ENCODE measurements at places on chromosomes 6 and 20.

- no peak for DNase-seq
Observed at GRCh38 chr6:155116571-155116910, 121.4 kb downstream of the TIAM2 start.

DNA sequence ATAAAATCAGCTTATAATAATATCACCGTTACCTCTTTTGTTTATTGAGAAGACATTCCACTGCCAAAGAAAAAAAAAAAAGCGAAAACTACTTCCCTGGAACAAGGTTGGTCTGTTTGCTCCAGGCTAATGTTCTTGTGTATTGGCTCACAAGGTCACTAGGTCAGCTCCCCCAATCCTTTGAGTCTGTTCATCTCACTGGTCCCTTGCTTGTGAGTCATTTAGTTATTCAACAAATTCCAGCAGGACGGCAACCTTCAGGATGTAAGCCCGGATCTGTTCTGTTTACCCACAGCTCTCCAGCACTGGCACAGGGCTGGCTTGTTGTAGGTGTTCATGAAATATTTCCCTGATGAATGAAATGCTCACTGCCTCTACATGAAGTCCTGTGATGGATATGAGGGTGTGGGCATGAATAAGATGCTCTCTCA lies 3.3 kb downstream of the ARHGAP40 start:
- DNase-seq: no peak

DNA sequence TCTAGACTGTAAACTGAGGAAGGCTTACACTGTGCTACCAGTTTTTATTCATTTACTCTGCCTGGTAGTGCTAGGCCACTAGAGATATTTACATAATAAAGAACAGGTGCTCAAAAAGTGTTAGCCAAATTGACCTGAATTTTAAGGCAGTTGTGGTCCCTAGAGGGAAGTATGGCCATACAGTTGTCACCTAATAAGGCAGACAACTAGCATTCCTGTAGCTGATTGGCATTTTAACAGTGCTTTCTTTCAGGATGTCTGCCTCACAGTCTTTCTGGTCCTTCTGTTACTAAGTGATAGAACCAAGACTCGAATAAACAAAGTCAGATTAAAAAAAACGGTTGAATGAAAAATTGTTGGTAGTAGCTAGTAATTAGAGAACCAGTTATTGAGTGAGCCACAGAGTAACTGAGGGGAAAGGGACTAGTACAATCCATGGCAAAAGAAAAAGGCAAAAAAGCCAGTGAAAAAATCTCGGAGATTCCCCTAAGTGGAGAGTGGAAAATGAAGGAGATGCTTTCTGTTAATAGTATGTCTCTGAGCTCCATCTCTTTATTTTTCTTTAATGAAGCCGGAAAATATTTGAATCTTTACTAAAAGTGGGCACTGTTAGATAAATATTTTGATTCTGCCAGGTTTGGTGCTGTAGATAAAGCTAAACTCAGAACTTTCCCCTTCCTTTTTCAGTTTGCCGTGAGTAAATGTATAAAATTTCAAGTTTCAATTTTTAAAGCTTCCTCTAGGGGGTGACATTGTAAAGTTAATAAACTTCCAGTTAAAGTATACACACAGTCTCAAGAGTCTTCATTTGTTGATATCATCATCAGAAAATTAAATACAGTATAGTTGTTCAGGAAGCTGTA lies 9.1 kb downstream of the VTA1 start:
- DNase-seq: no peak

DNA sequence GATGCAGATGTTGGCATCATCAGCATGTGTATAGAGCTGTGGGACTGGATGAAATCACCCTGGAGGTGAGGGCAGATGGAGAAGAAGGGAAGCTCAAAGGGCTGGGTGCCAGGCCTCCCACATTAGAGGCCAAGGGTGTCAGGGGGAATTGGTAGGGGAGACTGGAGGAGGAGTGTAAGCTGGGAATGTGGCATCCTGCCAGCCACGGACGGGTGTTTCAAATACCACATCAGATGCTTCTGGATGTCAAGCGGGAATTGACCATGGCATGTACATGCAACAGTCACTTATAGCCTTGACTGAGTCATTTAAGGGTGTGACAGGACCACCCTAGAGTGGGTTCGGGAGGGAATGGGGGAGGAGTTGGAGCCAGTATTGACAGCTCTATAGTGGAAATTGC lies 9.6 kb downstream of the ERGIC3 start:
- no peak for DNase-seq

- peak; percentile 25 for DNase-seq
Observed at GRCh38 chr6:21914121-21914973, 320.8 kb downstream of the SOX4 start.

DNA sequence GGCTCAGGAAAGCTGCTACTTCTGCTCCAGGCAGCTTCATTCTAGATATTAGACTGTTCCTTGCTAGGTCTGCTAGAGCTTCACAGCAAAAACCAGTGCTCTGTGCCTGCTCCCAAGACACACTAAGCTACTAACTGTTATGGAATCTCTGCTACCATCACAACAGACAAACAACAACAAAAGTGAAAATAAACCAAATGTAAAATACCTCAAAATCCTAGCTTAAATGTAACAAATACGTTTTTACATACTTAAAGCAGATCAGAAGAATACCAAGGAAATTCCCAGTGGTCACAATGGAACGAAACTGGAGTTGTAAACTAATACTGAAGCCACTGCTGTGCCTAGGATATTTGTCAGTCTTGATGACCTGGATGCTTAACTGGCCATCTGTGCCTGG lies 84.6 kb upstream of the EZR start:
- no peak for DNase-seq

DNA sequence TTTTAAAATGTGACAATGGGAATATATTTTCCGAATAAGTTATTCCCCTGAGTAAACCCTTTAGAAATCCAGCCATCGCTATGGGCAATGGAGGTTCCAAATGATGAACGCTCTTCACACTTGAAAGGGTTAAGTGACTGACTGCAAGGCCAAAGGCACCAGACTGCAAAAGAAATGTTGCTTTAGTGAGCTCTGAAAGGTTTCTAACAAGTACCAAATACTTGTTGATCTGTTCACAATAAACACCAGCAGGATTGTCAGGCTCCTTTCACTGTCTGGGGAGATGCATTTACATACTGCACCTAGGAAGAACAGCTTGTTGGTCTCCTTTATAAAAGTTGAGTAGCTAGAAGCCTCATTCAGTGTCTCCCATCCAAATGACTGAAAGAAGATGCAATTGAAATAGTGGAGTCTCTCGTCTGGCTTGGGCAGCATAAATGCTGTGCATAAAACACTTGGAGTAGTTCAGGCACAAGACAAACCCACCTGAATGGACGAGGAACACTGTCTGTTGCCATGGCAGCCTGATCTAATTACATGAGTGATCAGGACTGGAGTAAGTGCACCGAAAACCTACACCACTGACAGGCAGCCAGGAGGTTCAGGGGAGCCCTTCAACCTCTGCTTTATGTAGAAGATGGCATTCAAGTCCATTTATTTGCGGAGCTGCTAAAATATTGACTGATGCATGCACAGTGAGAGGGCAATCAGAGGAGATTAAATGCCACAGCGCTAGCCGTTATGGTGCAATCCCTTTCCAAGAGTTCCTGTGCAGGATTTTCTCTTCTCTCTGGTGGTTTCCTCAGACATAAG lies 2.9 kb downstream of the ATXN1 start:
- DNase-seq: no peak

GRCh38 chr6:22657352-22657980 lies 88.1 kb downstream of the HDGFL1 start:
- no peak for DNase-seq

- no peak for DNase-seq
Observed at GRCh38 chr20:50286609-50287008, 96.0 kb downstream of the CEBPB start.

DNA sequence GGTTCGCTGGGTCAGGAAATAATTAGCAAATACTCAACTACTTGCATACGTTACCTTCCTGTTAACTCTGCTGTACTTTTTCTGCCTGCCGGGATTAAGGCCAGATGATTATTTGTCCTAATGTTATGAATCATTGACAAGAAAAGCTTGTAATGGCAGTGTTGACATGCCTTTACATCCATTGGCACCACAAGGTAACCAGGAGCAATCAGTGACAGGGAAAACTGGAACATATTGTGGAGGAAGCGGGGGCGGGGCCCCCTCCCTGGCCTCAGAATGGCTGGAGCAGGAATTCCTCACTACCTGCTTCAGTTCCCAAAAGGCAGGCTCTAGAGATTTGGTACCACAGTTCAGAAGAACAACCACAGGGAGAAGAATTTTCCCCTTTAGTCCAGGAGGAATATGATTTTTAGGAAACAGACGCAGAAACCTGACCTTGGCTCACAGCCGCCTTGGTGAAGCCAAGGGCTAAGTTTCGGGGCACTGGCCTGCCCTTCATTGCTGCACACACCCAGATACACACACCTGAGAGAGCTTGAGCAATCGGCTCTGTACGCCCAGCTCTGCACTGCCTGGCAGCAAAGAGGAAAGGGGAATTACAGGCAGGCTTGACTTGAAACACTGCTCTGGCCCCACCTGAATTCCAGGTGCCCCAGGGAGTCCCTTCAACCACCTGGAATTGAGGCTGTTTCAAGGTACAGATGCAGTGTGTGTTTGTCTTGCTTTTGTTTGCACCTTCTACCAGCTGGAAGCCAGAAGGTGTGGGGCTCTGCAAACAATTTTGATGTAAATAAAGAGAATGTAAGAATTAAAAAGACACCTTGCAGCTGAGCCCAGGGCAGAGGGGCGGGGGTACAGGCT lies 89.8 kb downstream of the MYB start:
- no peak for DNase-seq

- DNase-seq: no peak
Observed at GRCh38 chr6:53287336-53288225, 61.2 kb downstream of the ELOVL5 start.

DNA sequence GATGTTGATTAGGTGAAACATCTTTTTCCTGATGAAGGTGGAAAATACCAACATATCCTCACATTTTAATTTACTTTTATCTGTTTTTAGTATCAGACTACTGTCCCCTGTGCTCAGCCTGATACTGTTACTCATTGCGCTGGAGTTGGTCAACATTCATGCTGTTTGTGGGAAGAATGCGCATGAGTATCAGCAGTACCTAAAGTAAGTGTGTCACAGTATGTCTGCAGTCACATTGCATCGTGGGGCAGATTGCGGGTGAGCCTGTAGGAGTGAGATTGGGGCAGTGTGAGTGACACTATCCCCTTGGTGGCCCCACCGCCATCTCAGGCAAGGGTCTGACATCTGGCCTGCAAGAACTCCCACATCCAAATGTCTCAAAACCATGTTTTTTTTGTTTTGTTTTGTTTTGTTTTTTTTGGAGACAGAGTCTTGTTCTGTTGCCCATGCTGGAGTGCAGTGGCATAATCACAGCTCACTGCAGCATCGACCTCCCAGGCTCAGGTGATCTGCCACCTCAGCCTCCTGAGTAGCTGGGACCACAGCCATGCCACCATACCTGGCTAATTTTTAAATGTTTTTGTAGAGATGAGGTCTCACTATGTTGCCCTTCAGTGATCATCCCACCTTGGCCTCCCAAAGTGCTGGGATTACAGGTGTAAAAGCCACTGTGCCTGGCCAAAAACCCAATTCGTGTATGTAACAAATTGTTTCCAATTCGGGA lies 27.8 kb downstream of the ERMARD start:
- DNase-seq: no peak

GRCh38 chr6:74534465-74535211 lies 671.2 kb downstream of the COL12A1 start:
- no peak for DNase-seq

DNA sequence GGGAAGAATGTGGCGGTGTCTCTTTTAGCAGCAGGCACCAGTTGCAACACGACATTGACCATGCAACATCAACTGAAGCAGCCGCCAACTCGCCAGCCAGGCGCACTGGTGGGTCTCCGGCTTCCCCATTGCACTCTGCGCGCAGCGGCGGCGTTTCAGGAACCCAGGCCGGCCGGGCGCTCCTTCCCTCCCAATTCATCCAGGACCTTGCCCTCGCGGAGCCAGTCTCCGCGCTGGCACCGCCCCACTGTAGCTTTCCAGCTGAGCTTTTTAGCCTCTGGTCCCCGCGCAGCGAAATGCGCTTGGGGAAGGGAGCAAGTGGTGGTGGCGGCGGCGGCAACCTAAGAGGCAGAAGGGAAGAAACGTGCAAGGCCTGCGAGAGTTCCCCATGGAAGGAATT lies 297.9 kb upstream of the RIMS1 start:
- DNase-seq: no peak

DNA sequence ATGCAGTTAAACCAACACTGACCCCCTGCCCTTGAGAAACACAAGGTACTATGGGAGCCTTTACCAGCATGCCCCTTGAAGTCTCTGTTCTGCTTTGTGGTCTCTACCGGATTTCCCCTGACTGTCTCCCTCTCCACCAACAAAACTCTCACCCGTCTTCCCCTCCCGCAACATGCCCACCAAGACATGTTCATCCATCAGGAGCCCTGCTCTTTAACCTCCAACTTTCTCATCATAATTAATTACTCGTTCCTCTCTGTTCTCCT lies 1.1 kb downstream of the ZNF165 start:
- no peak for DNase-seq

GRCh38 chr6:2228392-2228791 lies 17.0 kb downstream of the GMDS start:
- no peak for DNase-seq

DNA sequence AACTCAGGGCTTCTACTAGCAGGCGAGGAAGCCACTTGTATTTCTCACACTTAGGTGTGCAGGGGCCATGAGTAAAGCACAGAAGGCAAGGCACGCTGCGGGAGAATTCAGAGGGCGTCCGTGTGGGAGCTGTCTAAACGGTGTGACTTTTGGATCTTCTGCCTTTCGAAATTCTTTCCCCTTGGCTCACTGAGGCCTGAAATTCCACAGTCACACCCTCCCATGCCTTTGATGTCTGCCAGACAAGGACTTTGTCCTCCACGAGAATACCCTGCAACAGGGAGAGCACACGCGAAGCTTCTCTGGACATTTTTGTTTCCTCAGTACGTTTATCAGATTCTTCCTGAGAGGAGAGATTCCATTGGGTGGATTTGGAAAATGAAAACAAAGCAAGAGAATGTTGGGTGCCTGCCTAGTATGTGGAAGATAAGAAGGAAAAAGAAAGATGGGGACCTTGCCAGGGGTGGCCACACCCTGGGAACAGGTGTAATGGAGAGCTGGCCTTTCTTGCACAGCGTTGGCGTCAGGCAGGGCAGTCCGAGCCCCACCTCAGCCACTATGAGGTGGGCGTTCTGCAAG lies 235.7 kb downstream of the MYLK4 start:
- no peak for DNase-seq

DNA sequence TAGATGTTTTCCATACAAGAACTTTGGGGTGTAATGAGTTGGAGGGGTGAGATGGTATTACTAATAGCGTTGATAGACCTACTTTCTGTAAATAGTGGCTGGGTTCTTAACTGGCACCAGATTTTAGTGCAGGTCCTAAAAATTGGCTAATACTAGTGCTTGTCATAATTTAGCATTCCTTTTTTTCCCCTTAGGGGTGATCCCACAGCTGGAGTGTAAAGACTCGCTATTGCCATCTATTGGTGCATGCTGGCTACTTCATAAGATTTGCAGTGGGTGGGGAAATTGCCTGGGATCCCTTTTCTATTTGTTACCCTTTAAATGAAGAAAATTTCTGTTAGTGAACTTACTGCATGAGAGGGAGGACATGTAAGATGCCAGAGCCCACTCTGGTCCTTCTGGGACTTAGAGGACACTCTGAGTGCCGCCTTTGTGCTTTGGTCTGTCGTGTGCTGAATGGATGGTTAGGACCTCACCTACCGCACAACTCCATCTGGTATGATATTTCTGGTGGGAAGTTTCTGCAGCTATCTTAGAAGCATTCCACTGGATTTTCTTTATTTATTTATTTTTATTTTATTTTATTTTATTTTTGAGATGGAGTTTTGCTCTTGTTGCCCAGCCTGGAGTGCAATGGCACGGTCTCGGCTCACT lies 195.5 kb downstream of the JARID2 start:
- DNase-seq: no peak
